Esophagus muscularis mucosa (tissue), 4 donors: ENCODE measurements at places on chromosomes 5 and 9.

- no peak for DNase-seq
Measured at GRCh38 chr5:163532171-163533084, 27.0 kb downstream of the MAT2B start.

DNA sequence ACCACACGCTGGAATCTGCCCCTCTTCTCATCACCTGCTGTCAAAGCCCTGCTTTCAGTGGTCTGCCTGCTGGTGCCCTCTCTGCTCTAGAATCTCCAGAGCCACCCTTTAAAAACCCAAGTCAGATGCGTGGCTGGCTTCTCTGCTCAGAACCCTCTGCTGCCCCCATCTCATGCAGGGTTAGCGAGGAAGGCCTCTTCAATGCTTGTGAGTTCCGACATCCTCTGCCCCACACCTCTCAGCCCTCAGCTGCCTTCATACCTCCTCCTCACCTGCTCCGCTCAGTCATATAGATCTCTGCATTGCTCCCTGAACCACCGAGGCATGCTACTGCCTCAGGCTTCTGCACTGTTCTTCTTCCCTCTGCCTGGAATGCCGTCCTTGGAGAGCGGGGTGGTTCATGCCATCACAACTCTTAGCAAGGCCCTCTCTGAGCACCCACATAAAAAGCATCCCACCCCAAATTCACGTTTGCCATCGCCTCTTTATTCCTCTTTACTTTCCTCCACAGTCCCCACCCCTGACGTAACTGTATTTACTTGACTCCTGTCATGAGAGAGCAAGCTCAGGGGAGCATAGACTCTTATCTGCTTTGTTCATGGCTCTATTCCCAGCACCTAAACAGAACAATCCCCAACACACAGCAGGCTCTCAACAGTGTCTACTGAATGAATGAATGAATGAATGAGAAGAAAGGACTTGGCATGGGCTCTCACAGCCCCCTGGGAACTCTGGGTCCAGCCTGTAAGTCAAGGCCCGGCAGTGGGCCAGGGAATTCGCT, 10.4 kb downstream of the SHB start:
- DNase-seq = no peak

- DNase-seq = no peak
Measured at GRCh38 chr5:142110046-142110531, 1.5 kb downstream of the NDFIP1 start.

DNA sequence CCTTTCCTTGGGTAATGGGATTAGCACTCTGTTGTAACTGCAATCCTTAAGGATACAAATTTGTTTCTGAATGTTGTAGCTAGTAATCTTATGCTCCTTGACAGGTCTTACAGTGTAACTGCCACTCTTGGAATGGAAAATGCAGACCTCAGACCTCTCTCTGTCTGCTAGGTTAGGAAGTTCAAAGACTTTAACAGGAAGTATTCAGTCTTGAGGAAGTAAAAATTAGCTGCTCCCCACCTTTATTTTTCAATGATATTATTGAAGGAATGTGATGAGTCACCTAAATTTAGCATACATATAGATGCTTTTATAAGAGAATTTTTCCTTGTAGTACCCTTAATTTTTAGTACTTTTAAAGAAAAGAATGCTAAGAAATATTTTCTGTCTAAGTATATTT, 71.5 kb downstream of the PAM start:
- no peak for DNase-seq

DNA sequence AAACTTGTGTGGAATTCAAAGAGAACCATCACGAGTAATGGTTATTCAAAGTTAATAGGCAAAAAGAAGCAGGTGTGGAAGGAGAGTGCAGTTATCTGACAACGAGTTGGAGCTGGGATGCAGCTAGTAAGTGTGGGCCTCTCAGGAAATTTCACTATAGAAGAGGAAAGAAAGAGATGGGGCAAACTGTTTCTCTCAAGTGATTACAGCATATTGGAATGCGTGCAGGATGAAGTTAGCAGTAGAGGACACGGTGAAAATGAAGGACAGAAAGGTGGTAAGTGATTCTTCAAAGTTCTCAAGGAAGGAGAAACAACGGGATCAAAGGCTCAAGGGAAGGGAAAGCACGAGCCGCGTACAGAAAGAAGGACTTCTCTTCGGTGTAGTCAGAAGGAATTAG, 84.0 kb downstream of the ADAMTS12 start:
- DNase-seq = no peak

GRCh38 chr5:58294598-58295305, 165.1 kb downstream of the PLK2 start:
- DNase-seq = no peak

DNA sequence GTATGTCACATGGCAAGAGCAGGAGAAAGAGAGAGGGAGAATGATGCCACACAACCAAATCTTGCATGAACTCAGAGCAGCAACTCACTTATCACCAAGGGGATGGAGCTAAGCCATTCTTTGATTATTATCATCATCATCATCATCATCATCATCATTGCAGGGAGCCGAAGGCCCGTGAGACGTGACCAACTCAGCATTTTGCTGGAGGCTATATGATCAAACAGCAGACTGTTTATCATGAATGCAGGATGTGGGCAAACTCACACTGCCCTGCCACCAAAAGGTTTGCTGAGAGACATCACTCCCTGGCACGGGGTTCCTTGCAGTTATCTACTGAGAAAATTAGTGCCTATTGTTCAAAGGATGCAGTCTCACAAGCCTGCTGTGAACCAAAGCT, 8.6 kb upstream of the ZNF169 start:
- DNase-seq = no peak

DNA sequence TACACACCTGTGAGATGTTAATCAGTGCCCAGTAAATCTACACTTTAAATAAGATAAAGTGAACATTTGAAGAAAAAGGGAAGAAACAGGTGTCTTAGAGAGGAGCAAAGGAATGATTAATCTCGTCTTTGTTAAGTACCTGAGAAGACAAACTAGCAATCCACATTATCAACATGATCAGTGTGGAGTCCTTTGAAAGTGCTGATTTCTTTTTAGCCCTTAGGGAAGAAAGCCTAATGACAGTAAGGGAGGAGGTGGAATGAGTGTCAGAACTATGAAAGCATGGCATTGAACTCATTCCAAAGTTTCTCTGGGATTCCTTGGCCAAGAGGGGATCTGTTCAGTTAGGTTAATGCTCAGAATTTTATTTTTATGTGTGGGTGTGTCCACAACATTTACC, 1109.0 kb upstream of the ACO1 start:
- DNase-seq = no peak

GRCh38 chr9:2559192-2560152, 62.1 kb upstream of the VLDLR start:
- DNase-seq = no peak

GRCh38 chr5:52825826-52826225, 38.1 kb downstream of the ITGA1 start:
- DNase-seq = no peak

DNA sequence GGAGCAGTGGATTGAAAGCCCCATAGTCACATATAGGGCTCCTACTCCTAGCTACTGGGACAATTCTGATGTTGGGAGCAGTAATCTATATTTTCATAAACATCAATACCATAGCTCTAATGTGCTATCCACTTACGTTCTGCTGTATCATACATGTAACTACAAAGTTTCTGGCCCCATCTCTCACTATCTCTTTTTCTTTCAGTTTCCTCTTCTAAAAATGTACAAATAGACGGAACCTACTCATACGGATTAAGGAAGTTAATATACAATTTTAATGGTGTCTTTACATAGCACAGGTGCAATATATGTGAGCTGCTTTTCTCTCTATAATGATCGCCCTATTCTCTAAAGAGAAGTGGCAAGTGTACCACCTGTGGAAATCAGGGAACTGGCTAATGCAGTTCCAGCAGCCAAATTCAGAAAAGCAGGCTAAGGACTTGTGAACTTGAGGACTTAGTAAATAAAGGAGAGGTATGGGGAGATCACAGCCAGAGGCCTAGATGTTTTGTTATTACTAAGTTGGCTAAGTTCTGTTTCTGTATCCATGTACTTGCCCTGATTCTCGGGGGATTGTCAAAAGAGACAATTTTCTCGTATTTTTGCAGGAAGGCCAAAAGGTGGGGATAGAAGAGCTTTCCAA, 1021.9 kb downstream of the CDH12 start:
- no peak for DNase-seq

GRCh38 chr5:90803876-90804275, 245.3 kb downstream of the ADGRV1 start:
- no peak for DNase-seq

DNA sequence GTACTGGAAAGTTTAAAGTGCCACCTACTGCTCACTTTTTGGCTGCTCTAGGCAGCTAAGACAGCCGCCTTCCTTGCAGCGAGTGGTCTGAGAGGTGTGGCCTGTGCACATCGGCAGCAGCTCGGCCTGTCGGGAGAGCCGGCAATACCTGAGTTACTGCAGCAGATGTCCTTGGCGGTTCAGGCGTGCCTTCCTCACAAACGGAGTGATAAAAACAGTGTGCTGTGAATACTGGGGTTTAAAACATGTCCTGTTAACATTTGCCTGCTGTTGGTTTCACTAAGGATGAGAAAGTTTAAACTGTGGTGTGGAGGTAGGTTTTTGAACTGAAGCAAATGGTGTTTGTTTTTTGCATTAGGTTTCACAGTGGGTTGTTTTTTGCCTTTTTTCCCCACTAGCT, 12.9 kb downstream of the TRAF2 start:
- DNase-seq = no peak

- no peak for DNase-seq
Measured at GRCh38 chr9:78544230-78544629, 247.3 kb downstream of the PSAT1 start.

DNA sequence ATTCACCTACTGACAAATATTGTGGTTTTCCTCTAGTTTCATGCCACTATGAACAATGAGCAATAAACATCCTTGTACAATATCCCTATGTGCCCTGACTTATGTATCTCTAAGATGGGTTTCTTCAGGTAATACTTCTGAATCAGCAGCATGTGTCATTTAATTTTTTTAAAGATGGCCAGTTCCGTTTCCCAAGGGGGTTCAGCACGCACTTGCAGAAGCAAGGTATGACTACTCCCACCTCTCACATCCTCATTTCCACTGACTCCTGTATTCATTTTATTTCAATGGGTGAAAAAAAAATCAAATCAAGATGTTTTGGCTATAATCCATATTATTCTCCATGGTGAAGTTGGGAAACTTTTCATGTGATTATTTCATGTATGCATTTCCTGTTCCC, 14.7 kb upstream of the ADAMTS19 start:
- no peak for DNase-seq

DNA sequence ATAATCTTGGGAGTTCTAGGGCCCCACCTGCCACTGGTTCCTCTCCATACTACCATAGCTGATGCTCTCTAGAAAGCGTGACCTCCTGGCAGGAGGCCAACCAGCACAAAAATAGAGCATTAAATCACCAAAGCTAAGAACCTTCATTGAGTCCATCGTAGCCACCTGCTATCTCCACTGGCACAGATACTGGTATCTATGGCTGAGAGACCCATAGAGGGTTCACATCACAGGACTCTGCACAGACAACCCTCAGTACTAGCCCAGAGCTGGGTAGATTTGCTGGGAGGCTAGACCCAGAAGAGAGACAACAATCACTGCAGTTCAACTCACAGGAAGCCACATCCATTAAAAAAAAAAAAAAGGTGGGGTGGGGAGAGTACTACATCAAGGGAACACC, 509.1 kb downstream of the DTWD2 start:
- DNase-seq = no peak

DNA sequence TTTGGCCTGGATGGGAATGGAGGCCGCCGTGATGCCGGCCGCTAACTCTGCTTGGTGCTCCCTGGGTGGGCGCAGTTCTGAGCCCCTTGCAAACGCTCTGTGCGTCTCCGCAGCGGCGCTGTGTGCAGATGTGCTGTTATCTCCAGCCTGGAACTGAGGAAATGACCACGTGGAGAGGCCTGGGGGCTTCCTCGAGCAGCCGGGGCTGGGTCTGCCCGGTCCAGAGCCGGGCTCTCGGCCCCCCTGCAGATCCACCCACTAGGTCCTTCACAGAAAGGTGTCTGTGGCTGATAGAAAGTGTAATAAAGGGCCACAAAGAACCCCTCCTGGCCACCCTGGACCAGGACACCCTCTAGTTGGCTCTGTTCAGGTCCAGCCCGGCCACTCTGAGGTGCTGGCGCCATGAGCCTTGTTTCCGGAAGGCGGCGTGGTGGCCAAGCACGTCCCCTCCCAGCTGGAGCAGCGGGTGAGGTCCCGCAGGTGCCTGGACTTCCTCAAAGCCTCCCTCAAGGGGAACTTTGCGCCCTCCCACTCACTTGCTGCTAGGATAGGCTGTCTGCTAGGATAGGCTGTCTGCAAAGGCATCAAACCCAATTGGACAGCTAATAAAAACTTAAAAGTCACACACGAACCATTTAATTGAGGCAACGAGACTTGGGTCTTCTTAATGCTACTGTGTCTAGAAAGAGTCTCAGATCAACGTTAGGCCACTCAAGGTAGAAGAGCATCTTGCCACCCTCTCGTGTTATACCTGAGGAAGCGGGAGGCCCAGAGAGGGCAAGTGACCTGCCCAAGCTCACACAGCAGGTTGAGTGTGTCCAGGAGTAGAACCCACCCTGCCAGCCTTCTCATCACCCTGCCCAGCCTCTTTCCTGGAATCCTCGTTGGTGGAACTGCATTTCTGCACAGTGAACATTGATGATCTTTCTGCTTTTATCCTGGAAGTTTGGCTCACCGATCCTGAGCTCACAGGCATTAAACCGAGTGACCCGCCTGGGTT, 109.3 kb upstream of the FCN2 start:
- no peak for DNase-seq

DNA sequence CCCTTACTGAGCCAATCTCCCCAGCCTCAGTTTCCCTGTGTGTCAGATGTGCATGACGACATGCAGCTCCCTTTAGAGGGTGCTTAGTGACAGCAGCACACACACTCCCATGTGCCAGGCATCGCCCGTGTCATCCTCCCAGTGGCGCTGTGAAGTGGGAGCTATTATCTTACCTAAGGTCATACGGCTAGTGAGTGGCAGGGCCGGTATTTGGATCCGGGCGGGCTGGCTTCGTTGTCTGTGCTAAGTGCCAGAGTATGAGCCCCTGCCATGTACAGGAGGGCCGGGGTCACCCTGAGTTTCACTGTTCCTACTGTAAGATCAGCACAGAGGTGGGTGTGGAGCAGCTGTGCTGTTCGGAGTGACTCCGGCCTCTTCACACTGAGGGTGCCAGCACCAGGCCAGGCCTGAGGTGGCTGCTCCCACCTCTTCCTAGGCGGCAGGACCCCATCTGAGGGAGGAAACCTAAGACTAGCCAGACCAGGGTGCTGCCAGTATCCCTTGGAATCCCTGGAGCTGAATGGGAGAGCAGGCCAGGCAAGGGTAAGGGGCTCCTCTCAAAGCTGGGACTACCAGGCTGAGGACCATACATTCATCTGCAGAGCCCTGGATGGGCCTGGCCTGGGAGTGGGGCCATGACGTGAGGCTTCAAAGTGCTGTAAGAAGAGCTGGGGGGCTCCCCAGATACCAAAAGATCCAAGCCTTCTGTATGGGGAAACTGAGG, 22.5 kb downstream of the AQP7 start:
- no peak for DNase-seq

GRCh38 chr9:135134268-135135022, 47.0 kb downstream of the OLFM1 start:
- no peak for DNase-seq

- no peak for DNase-seq
Measured at GRCh38 chr5:15966651-15967050, 212.9 kb downstream of the MARCHF11 start.

- DNase-seq = no peak
Measured at GRCh38 chr5:95760273-95761191, 29.4 kb downstream of the RHOBTB3 start.
